Neural crest cell (in vitro differentiated cells): ENCODE measurements at places on chromosomes 2 and 18. TPM values are rescaled to one million over a fixed set of nuclear protein-coding genes. Genes with fewer than 3 reads are reported as not detected.

DNA sequence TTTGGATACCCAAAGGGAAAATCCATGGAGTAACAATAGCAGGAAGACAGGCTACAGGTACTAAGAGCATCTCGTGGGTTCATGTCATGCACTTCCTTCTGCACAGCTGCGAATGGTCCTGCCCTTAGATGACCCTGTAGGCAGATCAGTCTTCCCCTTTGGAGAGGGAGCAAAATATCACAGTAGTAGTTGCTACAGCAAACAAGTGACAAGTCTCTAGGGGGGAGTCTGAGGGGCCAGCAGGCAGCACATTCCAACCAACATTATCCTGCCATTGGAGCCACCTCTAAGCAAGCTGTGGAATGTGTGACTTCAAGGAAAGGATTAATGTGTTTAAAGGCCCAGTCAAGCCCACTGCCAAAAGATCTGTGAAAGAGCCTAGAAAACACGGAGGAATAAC, 273.2 kb upstream of the PARD3B start:
- DNase-seq, result no peak
- no peaks in the 10 kb centered on the region for H3K27me3 ChIP-seq
- peaks cover 15% of the 10 kb centered on the region for H3K36me3 ChIP-seq
- peaks cover 23% of the 10 kb centered on the region for H3K4me1 ChIP-seq

GRCh38 chr2:233228376-233228775, 23.1 kb upstream of the ATG16L1 start:
- H3K4me3 ChIP-seq, result no peak overlapping the region
- H3K4me1 ChIP-seq, result no peaks in the 10 kb centered on the region
- no peak for DNase-seq
- no peak overlapping the region for H3K27ac ChIP-seq

GRCh38 chr2:170180031-170180566, 2.2 kb downstream of the MYO3B start:
- H3K27me3 ChIP-seq, result no peaks in the 10 kb centered on the region
- H3K4me1 ChIP-seq, result peaks cover 26% of the 10 kb centered on the region
- no peak overlapping the region for H3K27ac ChIP-seq
- H3K4me3 ChIP-seq, result no peak overlapping the region
- no peak for DNase-seq

DNA sequence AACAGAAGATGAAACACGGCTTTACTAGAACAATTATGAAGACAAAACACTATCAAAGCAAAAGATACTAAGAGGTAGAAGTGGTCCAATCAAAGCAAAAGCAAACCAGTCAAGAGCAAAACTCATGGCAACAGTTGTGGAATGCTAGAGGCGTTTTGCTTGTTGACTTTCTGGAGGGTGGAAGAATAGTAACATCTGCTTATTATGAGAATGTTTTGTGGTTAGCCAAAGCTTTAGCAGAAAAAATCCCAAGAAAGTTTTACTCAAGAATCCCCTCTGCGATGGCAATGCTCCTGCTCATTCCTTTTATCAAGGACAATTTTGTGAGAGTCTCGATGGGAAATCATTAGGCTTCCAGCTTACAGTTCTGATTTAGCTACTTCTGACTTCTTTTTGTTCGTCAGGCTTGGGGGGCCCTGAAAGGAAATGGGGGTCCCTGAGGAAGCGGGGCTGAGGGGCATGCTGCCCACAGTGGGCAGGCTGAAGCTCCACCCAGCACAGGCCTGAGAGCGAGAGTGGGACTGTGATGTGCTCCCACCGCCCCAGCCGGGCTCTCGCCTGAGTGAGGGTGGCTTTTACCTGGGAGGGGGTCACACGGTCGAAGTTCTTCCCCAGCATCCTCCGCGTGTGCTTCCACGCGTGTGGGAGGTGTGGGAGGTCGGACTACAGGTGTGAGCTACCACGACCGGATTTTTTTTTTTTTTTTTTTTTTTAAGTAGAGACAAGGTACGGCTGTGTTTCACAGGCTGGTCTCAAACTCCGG, 49.0 kb upstream of the MC4R start:
- H3K36me3 ChIP-seq, result no peaks in the 10 kb centered on the region
- H3K27me3 ChIP-seq, result no peaks in the 10 kb centered on the region
- H3K4me3 ChIP-seq, result no peak overlapping the region
- DNase-seq, result no peak
- no peak overlapping the region for H3K27ac ChIP-seq

- DNase-seq, result no peak
- H3K27me3 ChIP-seq, result peaks cover under 1% of the 10 kb centered on the region
- peaks cover 4% of the 10 kb centered on the region for H3K4me1 ChIP-seq
- H3K27ac ChIP-seq, result peak overlapping the region; percentile 35
Measured at GRCh38 chr2:240960309-240960970, 38.0 kb upstream of the SNED1 start.

DNA sequence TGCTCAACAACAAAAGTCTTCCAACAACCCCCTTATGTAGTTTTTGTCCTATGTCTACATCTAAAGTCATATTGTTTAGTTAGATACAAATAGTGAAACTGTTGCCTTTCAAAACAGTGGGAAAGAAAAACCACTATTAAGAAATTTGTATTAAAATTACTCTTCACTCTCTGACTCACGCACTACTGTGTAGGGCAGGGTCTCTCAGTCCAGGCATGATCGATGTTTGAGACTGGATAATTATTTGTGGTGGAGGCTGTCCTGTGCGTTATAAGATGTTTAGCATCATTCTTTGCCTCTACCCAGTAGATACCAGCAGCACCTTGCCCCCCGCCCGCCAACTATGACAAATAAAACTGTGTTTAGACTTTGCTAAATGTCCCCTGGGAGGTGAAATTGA, 369.4 kb upstream of the ZEB2 start:
- no peak overlapping the region for H3K27ac ChIP-seq
- H3K36me3 ChIP-seq, result no peaks in the 10 kb centered on the region
- no peak overlapping the region for H3K4me3 ChIP-seq
- DNase-seq, result no peak
- H3K27me3 ChIP-seq, result no peaks in the 10 kb centered on the region
- no peaks in the 10 kb centered on the region for H3K4me1 ChIP-seq

- no peak overlapping the region for H3K27ac ChIP-seq
- peaks cover under 1% of the 10 kb centered on the region for H3K4me1 ChIP-seq
- DNase-seq, result no peak
- no peaks in the 10 kb centered on the region for H3K27me3 ChIP-seq
Measured at GRCh38 chr18:33826151-33826550, 248.1 kb downstream of the ASXL3 start.

DNA sequence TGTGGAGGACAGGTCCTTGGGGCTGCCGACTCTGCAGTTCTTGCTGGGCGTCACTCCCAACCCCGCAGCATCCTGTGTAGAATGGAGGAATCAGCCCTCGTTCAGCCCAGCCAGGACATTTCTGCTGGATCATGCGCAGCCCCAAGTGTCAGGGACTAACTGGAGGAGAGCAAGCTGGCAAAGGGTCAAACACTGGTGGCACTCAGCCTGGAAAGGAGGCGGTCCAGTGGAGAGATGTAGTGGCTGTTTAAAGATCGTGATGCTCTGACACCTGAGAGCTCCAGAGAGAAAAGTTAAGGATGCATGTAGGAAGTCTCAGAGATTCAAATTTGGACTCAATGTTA, 63.6 kb upstream of the SH3RF3 start:
- no peaks in the 10 kb centered on the region for H3K36me3 ChIP-seq
- H3K27ac ChIP-seq, result no peak overlapping the region
- H3K4me3 ChIP-seq, result no peak overlapping the region
- peaks cover 2% of the 10 kb centered on the region for H3K27me3 ChIP-seq

TLX2 gene
- total RNA-seq, result not detected in 2 replicates

EVX2 gene
- total RNA-seq, result 0.43 and 0.44 TPM in 2 replicates

C1GALT1C1L gene
- not detected in 2 replicates for total RNA-seq
